ENCODE measurements at places on chromosomes 12 and 14. TPM values are rescaled to one million over a fixed set of nuclear protein-coding genes. Genes with fewer than 3 reads are reported as not detected.

Gene KRT78
- polyA plus RNA-seq = not detected

Gene GPR65
- 0.54 TPM for polyA plus RNA-seq

Gene CLEC7A
- 4.1 TPM for polyA plus RNA-seq

Gene HOXC12
- not detected for polyA plus RNA-seq

Gene RNF212B
- not detected for polyA plus RNA-seq

Gene FOXA1
- polyA plus RNA-seq = 0.29 TPM

Gene WNT1
- polyA plus RNA-seq = not detected

DNA sequence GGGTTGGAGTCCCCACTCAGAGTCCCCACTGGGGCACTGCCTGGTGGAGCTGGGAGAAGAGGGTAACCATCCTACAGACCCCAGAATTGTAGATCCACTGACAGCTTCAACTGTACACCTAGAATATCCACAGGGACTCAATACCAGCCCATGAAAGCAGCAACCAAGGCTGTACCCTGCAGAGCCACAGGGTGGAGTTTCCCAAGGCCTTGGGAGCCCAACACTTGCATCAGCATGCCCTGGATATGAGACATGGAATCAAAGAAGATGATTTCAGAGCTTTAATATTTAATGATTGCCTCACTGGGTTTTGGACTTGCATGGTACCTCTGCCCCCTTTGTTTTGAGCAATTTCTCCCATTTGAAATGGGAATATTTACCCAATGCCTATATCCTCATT, 80.4 kb downstream of the RASSF9 start:
- DNase-seq = no peak

DNA sequence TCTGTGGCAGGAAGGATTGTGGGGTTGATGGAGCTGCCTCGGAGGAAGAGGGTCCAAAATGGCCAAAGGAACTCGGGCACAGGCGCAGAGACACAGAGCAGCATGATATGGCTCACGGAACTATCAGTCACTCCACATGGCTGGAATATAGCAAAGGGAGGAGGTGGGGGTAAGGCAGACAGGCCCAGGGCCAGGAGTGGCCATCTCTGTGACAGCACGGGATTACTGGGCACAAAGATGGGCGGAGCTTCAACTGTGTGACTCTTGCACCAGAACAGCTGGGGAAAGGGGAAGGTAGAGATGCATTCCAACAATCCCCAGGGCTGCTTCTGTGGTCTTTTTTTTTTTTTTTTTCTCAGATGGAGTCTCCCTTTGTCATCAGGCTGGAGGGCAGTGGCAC, 24.8 kb upstream of the EML1 start:
- DNase-seq = no peak

GRCh38 chr12:44296624-44297197, 460.8 kb downstream of the TMEM117 start:
- DNase-seq = no peak

DNA sequence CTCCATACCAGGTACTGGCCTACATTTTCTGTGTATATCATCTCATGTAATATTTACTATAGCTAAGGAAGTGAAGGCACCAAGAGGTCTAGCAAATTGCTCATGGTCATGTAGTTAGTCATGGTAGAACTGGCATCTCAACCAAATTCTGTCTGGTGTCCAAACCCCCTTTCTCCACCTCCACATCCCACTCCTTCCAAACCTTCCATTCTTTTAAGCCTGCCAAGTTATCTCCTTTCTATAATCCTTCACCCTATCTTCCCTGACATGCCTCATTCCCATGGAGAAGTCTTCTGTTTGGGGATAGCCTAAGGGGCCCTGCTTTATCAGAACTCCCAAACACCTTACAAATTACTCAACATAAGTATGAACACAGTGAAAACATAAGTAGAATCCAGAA, 196.2 kb upstream of the HMGA2 start:
- no peak for DNase-seq

- peak; percentile 38 for DNase-seq
Observed at GRCh38 chr12:107684029-107684795, 1.4 kb upstream of the PWP1 start.

DNA sequence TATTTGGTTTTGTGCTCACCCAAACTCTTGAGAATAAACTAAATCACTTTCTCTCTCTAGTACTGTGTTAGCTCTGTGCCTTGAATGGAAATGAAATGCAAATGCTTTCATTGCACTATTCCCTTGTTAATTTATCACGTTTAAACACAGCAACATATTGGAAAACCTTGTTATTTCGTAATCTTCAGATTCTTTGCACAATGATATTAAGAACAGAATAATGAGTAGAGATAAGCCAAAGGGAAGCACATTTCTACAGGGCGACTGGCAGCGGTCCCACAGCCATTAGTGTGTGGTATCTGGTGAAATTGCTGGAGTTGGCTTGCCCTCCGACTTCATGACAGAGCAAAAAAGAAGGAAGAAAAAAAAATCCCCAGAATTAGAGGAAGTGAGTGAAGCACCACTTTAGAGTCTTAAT, 166.1 kb upstream of the E2F7 start:
- peak; percentile 68 for DNase-seq

DNA sequence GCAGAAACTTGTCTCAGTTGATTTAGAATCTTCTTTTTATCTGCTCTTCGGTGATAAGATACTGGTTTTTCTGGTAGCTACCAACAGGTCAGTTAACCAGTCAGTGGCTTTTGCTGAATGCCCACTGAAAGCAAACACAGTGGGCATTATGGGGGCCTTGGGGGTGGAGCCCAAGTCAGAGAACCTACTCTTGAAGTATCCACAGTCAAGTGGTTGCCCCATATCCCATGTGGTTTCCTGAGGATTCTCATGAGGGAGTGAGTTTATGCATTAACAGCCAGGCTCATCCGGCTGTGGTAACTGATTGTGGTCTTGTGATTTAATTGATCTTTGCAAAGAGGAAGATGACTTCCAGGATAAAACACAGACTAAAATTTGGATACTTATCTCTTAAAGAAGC, 83.7 kb downstream of the ST8SIA1 start:
- no peak for DNase-seq

DNA sequence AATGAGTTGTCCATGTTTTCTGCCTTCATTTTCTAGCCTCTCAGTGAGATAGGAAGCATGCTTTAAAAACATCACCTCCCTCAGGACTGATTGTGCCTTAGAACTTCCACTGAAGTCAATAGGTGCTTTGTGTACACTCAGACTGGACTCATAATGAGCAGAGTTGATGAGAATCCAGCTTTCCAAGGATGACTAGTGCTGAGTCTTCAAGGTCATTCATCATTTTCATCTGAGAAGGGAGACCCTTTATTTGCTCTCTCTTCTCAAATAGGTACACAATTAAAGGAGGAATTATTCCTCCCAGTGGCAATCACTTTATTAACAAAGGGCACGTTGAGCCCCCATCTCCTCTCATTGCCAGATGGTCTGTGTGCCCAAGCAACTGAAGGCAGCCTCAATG, 210.9 kb upstream of the PRKD1 start:
- DNase-seq = no peak

- no peak for DNase-seq
Observed at GRCh38 chr14:85280074-85280473, 249.9 kb upstream of the FLRT2 start.
